Thyroid gland (tissue), 4 donors: ENCODE measurements at places on chromosomes 3 and 15. TPM values are rescaled to one million over a fixed set of nuclear protein-coding genes. Genes with fewer than 3 reads are reported as not detected.

The TMEM207 gene
- total RNA-seq, result not detected

The SEMA3G gene
- total RNA-seq, result 14.8 TPM

The GNAT1 gene
- not detected for total RNA-seq

The CHAC1 gene
- total RNA-seq, result 1.1 TPM

The PRICKLE2 gene
- total RNA-seq, result 48.1 TPM

GRCh38 chr15:61564785-61565184, 335.7 kb upstream of the RORA start:
- H3K4me1 ChIP-seq, result no peaks in the 10 kb centered on the region
- no peaks in the 10 kb centered on the region for H3K36me3 ChIP-seq
- H3K27me3 ChIP-seq, result no peaks in the 10 kb centered on the region
- DNase-seq, result no peak
- H3K4me3 ChIP-seq, result no peak overlapping the region

DNA sequence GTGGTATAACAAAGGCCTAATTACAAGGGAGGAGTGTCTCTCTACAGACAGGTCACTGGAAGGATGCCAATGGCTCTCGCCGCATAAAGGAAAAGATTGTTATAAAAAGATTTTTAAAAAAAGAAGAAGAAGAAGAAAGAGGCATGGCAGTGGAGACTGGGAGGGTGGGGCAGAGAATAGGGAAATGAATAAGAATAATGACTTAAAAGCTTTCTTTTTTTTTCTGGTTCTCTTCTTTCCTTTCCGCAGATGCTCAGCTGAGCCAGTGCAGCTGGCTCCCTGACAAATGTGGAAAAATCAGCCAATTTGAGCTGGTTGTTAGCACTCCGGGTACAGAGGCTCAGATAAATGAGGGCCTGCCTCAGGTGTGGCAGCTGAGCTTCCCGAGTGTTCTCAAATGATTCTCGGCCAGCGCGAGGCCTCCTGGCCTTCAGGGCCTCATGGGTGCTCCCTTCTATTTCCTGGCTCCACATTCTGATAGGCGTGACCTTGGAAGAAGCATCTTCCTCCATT, 234.1 kb downstream of the RORA start:
- DNase-seq, result no peak
- no peak overlapping the region for H3K4me3 ChIP-seq
- peaks cover 16% of the 10 kb centered on the region for H3K4me1 ChIP-seq
- H3K27ac ChIP-seq, result no peak overlapping the region
- no peaks in the 10 kb centered on the region for H3K36me3 ChIP-seq

DNA sequence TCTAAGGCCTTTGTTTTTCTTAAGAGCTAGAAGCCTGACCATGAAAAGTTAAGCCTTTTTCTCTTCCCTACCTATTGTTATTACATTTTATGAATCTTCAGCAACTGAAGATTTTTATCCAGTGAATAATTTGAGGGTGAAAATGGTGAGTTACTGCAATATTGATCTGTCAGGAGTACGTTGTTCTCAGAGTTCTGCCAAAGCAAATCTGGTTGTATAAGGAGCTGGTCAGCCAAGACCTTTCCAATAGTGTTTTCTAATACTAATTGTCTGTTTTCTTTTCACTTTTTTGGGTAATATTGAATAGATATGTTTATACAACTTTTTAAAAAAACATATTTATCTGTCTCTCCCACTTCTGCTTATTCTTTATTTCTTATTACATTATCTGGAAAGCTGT, 15.0 kb downstream of the SPTSSB start:
- H3K36me3 ChIP-seq, result no peaks in the 10 kb centered on the region
- H3K27ac ChIP-seq, result no peak overlapping the region
- no peaks in the 10 kb centered on the region for H3K4me1 ChIP-seq
- H3K4me3 ChIP-seq, result no peak overlapping the region
- H3K27me3 ChIP-seq, result no peaks in the 10 kb centered on the region

GRCh38 chr3:4665197-4665596, 172.0 kb downstream of the ITPR1 start:
- no peaks in the 10 kb centered on the region for H3K4me1 ChIP-seq
- no peak overlapping the region for H3K4me3 ChIP-seq
- no peak for DNase-seq
- H3K36me3 ChIP-seq, result peaks cover 43% of the 10 kb centered on the region
- H3K27ac ChIP-seq, result no peak overlapping the region

DNA sequence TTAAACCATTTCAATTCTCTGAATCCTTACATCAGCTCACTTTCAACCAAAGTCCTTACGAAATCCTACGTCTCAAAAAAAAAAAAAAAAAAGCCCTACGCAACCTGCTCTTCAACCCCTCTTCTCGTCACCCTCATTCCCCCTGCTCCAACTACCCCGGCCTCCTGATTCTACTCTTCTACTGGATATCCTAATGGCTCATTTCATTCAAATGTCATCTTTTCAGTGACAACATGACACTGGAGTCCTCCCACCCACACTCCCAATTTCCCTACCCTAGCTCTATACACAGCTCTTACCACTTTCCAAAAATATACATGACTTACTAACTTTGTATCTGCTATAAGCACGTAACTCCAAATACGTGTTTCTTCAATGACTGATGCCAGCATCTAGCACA, 11.5 kb downstream of the UBP1 start:
- H3K4me1 ChIP-seq, result peaks cover 20% of the 10 kb centered on the region
- no peak overlapping the region for H3K4me3 ChIP-seq
- DNase-seq, result no peak
- H3K27me3 ChIP-seq, result no peaks in the 10 kb centered on the region
- H3K27ac ChIP-seq, result no peak overlapping the region
- no peaks in the 10 kb centered on the region for H3K36me3 ChIP-seq

DNA sequence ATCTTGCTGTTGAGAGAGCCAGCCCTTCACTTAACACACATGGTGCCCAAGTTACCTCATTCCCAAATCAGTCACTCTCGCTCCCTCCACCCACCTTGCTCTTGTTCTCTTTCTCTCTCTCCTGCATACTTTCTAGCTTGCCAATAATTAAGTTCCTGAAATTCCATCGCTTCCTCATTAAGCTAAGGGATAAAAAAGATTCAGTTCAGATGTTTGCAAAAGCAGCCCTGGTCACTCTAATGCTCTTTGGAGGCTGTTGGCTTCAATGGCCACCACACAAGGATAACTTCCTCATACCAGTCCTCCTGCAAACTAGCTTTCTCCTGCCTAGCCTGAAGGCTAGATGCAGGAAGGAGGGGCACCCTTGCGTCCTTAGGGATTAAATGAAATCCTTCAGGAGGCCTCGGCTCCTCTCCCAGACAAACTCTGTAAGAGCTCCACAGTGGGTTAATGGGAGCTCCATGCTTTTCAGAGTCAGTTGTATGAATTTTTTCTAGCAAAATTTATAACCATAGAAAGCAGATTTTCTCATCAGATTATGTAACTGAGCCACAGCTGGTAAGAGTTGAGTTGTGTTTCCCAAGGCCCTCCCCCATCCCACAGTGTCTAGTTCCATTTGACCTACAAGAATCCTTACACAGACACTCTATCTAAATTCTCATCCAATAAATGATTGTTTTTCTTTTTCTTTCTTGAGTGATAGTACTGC, 176.6 kb upstream of the TRIM42 start:
- peak overlapping the region; percentile 74 for H3K27ac ChIP-seq
- H3K4me3 ChIP-seq, result no peak overlapping the region
- peak; percentile 68 for DNase-seq
- H3K27me3 ChIP-seq, result no peaks in the 10 kb centered on the region
- peaks cover 28% of the 10 kb centered on the region for H3K4me1 ChIP-seq
- no peaks in the 10 kb centered on the region for H3K36me3 ChIP-seq

DNA sequence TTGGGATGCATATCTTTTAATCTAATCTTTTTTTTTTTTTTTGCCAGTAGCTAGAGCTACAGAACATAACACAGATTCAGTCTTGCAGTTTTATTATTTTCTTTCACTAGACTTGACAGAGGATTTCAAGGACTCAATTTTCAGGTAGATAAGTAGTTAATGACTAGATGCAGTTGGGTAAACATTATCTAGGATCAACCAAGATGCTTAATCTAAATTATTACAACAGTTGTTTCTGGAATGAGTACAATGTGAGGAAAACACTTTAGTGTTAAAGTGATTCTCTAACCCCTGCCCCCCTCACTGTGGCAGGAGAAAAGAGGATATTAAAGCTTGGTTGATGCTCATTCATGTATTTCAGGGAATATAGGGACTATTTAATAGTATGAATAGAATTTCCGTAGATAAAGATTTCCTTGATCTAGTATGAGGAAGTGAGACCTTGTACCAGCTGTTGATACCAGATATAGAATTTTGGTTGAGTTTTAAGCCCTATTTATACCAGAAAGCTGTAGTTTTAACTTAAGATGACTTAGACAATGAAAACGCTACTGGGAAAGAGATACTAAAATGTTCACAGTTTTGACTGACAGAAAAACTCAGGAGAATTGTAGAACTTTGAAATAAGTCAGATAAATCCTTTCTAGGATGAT, 389.0 kb upstream of the C2CD4B start:
- no peak for DNase-seq
- H3K4me3 ChIP-seq, result no peak overlapping the region
- H3K27ac ChIP-seq, result no peak overlapping the region
- no peaks in the 10 kb centered on the region for H3K27me3 ChIP-seq
- H3K36me3 ChIP-seq, result no peaks in the 10 kb centered on the region
- peaks cover 25% of the 10 kb centered on the region for H3K4me1 ChIP-seq

DNA sequence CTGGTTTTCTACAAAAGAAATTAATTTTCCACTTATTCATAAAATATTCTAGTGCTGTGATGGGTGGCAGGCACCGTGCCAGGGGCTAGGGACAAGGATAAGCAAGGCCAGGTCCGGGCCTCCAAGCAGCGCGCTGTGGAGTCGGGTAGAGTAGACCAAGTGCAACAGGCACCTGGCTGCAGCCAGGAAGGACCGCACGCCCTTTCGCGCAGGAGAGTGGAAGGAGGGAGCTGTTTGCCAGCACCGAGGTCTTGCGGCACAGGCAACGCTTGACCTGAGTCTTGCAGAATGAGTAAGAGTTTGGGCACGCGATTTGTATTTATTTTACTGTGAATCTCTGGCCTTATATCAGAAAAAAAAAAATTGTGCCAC, at the start of gene CASR:
TSS of gene CASR (plus strand) at position 148 of the 372 bp plus-strand sequence. CDS start 70,522 bp downstream, outside the sequence.
- H3K36me3 ChIP-seq, result no peaks in the 10 kb centered on the region
- H3K4me1 ChIP-seq, result peaks cover 3% of the 10 kb centered on the region
- H3K27ac ChIP-seq, result no peak within 1 kb of the TSS
- no peak within 1 kb of the TSS for H3K4me3 ChIP-seq

DNA sequence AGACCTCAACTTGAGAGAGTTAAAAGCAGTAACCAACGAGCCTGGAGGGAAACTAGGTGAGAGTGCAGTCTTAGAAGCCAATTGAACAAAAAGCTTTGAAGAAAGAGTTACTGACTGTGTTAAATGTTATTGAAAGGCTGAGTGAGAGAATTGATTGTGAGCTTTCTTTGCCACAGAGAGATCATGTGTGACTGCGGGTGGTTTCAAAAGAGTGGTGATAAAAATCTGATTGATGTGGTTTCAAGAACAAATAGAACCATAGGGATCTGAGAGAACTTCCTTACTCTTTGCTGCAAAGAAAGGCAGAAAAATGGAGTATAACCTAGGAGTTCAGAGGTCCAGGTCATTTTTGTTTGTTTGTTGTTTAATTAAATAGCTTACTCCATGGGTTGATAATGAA, 759.9 kb upstream of the ALCAM start:
- no peaks in the 10 kb centered on the region for H3K4me1 ChIP-seq
- H3K4me3 ChIP-seq, result no peak overlapping the region
- H3K27ac ChIP-seq, result no peak overlapping the region

DNA sequence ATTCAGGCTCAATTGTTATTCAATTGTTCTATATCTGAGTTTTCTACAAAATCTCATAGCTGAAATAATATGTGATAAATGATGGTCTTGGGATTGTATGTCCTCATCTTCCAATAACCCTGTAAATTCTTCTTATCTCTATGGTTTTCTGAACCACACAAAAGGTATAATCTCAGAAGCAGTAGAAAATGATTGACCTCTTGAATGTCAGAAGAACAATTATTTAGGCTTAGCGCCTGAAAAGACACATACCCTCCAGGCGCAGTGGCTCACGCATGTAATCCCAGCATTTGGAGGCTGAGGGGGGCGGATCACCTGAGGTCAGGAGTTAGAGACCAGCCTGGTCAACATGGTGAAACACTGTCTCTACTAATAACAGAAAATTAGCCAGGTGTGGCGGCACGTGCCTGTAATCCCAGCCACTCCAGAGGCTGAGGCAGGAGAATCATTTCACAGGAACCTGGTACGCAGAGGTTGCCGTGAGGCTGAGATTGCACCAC, 288.0 kb upstream of the TBC1D5 start:
- H3K4me3 ChIP-seq, result no peak overlapping the region
- no peak overlapping the region for H3K27ac ChIP-seq
- no peaks in the 10 kb centered on the region for H3K4me1 ChIP-seq
- no peaks in the 10 kb centered on the region for H3K36me3 ChIP-seq

GRCh38 chr3:148083526-148084182, 614.0 kb upstream of the AGTR1 start:
- no peaks in the 10 kb centered on the region for H3K27me3 ChIP-seq
- H3K27ac ChIP-seq, result no peak overlapping the region
- H3K36me3 ChIP-seq, result no peaks in the 10 kb centered on the region
- no peaks in the 10 kb centered on the region for H3K4me1 ChIP-seq
- no peak for DNase-seq
- H3K4me3 ChIP-seq, result no peak overlapping the region
